Activated CD8-positive, alpha-beta memory T cell treated with anti-CD3 and anti-CD28 coated beads, Interleukin-2, amount 10 ng/mL, durations not matched to agents 7 days and 5 days (primary cell): ENCODE measurements at places on chromosomes 12 and 14. TPM values are rescaled to one million over a fixed set of nuclear protein-coding genes. Genes with fewer than 3 reads are reported as not detected.

- no peak within 1 kb of the TSS for H3K27ac ChIP-seq
- H3K4me1 ChIP-seq: no peaks in the 10 kb centered on the region
- H3K36me3 ChIP-seq: no peaks in the 10 kb centered on the region
- H3K4me3 ChIP-seq: no peak within 1 kb of the TSS
These were observed at the start of gene CLEC6A for GRCh38 chr12:8455727-8456360. Gene CLEC6A (plus strand): TSS chr12:8455962. CDS start chr12:8456112, 150 bp downstream.

- H3K4me1 ChIP-seq: peaks cover 9% of the 10 kb centered on the region
- H3K36me3 ChIP-seq: peaks cover 5% of the 10 kb centered on the region
- H3K27ac ChIP-seq: no peak overlapping the region
- H3K27me3 ChIP-seq: no peaks in the 10 kb centered on the region
- DNase-seq: peak; percentile 34
These were observed 52.1 kb downstream of the EID3 start for GRCh38 chr12:104355630-104356029.

DNA sequence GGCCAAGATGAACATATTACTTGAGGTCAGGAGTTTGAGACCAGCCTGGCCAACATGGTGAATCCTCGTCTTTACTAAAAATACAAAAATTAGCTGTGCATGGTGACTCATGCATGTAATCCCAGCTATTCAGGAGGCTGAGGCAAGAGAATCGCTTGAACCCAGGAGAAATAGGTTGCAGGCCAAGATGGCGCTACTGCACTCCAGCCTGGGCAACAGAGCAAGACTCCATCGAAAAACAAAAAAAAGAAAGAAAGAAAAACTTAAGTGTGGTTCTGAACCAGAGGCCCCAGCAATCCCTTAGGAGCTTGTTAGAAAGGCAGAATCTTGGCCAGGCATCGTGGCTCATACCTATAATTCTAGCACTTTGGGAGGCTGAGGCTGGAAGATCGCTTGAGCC lies 24.5 kb downstream of the SVOP start:
- H3K36me3 ChIP-seq: no peaks in the 10 kb centered on the region
- no peaks in the 10 kb centered on the region for H3K27me3 ChIP-seq
- no peaks in the 10 kb centered on the region for H3K4me1 ChIP-seq
- H3K4me3 ChIP-seq: no peak overlapping the region
- no peak for DNase-seq

GRCh38 chr12:51669996-51670395 lies 79.0 kb downstream of the SCN8A start:
- H3K36me3 ChIP-seq: no peaks in the 10 kb centered on the region
- H3K27me3 ChIP-seq: peaks cover 19% of the 10 kb centered on the region
- H3K4me3 ChIP-seq: no peak overlapping the region
- H3K27ac ChIP-seq: no peak overlapping the region
- peaks cover 6% of the 10 kb centered on the region for H3K4me1 ChIP-seq
- no peak for DNase-seq

Gene WSCD2
- total RNA-seq: not detected

GRCh38 chr12:84793558-84794367 lies 118.8 kb downstream of the SLC6A15 start:
- no peaks in the 10 kb centered on the region for H3K36me3 ChIP-seq
- DNase-seq: no peak
- H3K27ac ChIP-seq: no peak overlapping the region
- H3K4me1 ChIP-seq: no peaks in the 10 kb centered on the region
- no peak overlapping the region for H3K4me3 ChIP-seq
- no peaks in the 10 kb centered on the region for H3K27me3 ChIP-seq

Gene KIF5A
- 2.1 TPM for total RNA-seq

GRCh38 chr14:57244106-57244505 lies 24.6 kb downstream of the EXOC5 start:
- H3K27me3 ChIP-seq: no peaks in the 10 kb centered on the region
- no peaks in the 10 kb centered on the region for H3K4me1 ChIP-seq
- no peak overlapping the region for H3K27ac ChIP-seq
- no peak for DNase-seq
- peaks cover 5% of the 10 kb centered on the region for H3K36me3 ChIP-seq
